Esophagus muscularis mucosa (tissue), 4 donors: ENCODE measurements at places on chromosomes 2 and 18.

- H3K36me3 ChIP-seq, result no peaks in the 10 kb centered on the region
- H3K4me3 ChIP-seq, result no peak overlapping the region
- DNase-seq, result no peak
Observed at GRCh38 chr2:200376513-200377354, 70.2 kb downstream of the SPATS2L start.

DNA sequence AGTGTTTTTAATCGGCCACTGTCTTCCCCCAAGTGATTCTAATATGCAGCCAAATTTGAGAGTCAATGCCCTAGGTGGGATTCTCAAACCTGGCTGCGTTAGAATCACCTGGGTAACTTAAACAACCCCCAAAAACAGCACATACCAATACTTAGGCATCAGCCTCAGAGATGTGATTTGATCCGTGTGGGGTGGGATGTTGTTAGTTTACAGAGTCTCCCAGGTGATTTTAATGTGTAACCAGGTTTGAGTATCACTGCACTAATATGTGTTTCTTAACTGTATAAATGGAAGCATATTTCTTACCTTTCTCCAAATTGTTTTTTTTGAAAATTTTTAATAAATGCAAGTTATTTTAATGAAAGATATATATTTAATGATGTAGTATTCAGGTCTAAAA, 135.4 kb downstream of the PLCL1 start:
- peaks cover 6% of the 10 kb centered on the region for H3K4me1 ChIP-seq
- H3K36me3 ChIP-seq, result no peaks in the 10 kb centered on the region
- no peaks in the 10 kb centered on the region for H3K27me3 ChIP-seq
- DNase-seq, result no peak
- no peak overlapping the region for H3K27ac ChIP-seq
- no peak overlapping the region for H3K4me3 ChIP-seq

- no peak overlapping the region for H3K4me3 ChIP-seq
- H3K36me3 ChIP-seq, result no peaks in the 10 kb centered on the region
- H3K4me1 ChIP-seq, result no peaks in the 10 kb centered on the region
- H3K27ac ChIP-seq, result no peak overlapping the region
Observed at GRCh38 chr2:208645226-208645625, 238.6 kb downstream of the PTH2R start.

- no peaks in the 10 kb centered on the region for H3K36me3 ChIP-seq
- no peak for DNase-seq
- H3K27ac ChIP-seq, result no peak overlapping the region
- no peaks in the 10 kb centered on the region for H3K27me3 ChIP-seq
- H3K4me3 ChIP-seq, result no peak overlapping the region
Observed at GRCh38 chr2:178395941-178396570, 54.9 kb downstream of the PRKRA start.
